ENCODE measurements at places on chromosomes 16 and 17. TPM values are rescaled to one million over a fixed set of nuclear protein-coding genes. Genes with fewer than 3 reads are reported as not detected.

SULT1A4 gene
- 5.2 TPM for total RNA-seq

MIS12 gene
- total RNA-seq = 10.1 TPM

DNAI2 gene
- not detected for total RNA-seq

COX11 gene
- total RNA-seq = 30.7 TPM

BCAR1 gene
- 67.9 TPM for total RNA-seq

CACNG1 gene
- not detected for total RNA-seq

CCR7 gene
- not detected for total RNA-seq

TBC1D3E gene
- total RNA-seq = not detected

SKA2 gene
- total RNA-seq = 37.4 TPM

HSF5 gene
- total RNA-seq = not detected

CD300LB gene
- total RNA-seq = not detected

MT1M gene
- 0.32 TPM for total RNA-seq

FLCN gene
- total RNA-seq = 35.2 TPM

LPO gene
- not detected for total RNA-seq
